Stimulated activated CD8-positive, alpha-beta memory T cell treated with anti-CD3 and anti-CD28 coated beads, Interleukin-4, amount 100 ng/mL, for 4 hours (primary cell): ENCODE measurements at places on chromosomes 3 and 15.

GRCh38 chr3:183764847-183765731 lies 60.3 kb downstream of the MAP6D1 start:
- no peak for DNase-seq

DNA sequence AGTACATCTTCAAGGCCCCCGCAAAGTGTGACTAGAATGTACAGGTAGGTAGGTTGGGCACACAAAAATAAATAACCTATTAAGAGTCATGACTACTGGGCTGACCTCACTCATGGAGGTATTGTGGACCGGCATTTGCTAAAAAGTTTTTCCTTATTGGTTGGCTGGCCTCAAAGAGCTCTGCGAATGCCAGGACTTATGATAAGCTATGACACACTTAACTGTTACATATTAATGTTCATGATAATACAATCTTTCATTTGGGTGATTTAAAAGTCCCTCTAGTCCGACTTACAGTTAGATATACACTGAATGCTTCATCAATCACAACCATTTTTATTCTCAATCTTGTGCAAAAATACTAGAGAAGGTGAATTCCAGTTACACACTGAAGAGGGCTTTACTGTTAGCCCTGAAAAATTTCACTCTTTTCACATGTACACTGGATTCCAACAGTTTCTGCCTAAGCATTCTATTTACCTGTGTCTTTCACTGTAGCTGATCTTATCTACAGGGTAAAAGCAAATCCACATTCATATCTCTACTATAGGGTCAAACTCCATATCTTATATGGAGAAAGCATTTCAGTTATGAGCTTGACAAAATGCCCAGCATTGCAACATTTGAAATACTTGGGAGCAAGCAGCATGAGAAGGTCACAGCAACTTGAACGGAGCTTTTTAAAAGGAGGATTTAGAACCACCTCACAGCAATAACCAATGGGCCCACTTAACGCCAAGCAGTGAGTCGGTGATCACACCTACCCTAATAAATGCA lies 329.1 kb downstream of the FOXP1 start:
- DNase-seq, result no peak

- DNase-seq, result no peak
Measured at GRCh38 chr15:57159767-57160166, 216.5 kb upstream of the CGNL1 start.

- DNase-seq, result no peak
Measured at GRCh38 chr3:53300826-53301225, 45.0 kb upstream of the TKT start.

DNA sequence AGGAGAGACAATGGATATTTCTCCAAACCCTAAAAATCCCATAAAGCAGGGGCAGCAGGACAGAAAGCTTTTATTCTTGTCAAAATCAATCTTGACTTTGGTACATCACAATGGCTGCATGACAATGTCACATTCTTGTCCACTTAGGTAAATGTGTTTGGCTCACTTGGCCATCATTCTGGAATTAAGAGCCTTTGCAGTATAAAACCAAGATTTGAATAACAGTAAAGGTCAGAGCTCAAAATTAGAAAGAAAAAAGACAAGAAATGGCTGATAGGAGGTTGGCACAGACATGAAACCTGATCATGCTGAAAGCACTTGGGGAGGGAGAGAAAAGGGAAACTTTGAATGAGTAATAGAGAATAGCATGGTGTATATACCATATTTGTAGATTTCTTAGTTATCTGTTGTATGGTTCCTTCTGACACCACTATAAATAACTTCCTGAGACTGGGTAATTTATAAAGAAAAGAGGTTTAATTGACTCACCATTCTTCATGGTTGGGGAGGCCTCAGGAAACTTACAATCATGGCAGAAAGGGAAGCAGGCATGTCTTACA lies 158.5 kb upstream of the SGO1 start:
- no peak for DNase-seq

DNA sequence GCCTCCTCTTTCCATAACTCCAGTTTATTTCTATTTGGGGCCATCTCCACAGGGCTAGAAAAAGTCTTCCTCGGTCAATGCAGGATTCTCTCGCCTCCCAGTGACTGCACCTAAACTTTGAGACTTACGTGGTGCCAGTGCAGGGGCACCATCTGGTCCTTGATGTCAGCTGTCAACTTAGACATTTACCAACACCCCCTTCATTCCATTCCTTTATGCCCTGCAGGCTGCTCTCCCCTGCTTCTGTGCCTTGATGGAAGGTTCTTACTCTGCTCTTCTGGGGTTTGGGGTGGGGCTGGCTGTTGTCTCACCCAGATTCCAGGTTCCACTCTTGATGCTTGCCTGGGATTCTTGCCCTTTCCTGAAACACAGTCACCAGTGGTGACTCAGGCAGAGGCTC lies 101.8 kb downstream of the ST8SIA2 start:
- no peak for DNase-seq

DNA sequence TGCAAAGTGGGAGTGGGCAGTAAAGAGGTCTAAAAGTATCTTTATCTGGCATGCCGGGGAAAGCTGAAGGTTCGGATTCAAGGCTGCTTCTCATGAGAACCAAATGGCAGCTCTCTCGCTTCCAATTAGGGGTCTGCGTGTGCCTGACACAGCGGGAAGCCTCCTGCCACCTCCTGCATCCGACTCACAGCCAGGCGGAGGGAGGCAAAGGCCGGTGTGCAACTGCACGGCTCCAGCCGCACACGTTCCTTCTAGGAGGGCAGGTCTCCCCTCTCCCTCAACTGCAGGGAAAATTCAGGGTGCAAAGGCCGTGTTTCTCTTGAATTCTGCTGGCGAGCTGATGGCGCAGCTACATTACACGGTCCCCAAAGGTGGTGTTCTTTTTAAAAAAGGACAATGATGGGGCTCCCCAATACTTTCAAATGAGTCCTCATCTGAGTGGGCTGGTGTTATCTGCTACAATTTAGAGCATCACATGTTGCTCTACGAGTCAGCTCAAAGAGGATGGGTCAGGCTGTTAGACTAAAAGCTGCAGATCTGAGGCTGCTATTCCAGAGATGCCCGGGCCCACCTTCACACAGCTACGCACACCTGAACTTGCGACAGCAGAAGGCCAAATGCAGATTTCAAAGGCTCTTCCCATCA lies 226.6 kb downstream of the ADAMTS17 start:
- no peak for DNase-seq
